ENCODE measurements at places on chromosomes 2 and 18. TPM values are rescaled to one million over a fixed set of nuclear protein-coding genes. Genes with fewer than 3 reads are reported as not detected.

Gene IL1F10
- not detected for total RNA-seq

Gene CHRND
- total RNA-seq, result not detected

Gene LHCGR
- not detected for total RNA-seq

Gene TPO
- total RNA-seq, result 0.20 TPM

Gene CCL20
- 4.3 TPM for total RNA-seq

Gene UGT1A10
- not detected for total RNA-seq
